ENCODE measurements at places on chromosomes 2 and 18.
A peak's percentile ranks its signal among the peaks of the same experiment; 100 is the strongest.

GRCh38 chr2:189076120-189076519 is 101.9 kb downstream of the COL3A1 start:
- DNase-seq, result no peak

GRCh38 chr2:15187702-15188101 is 373.4 kb downstream of the NBAS start:
- DNase-seq, result no peak

DNA sequence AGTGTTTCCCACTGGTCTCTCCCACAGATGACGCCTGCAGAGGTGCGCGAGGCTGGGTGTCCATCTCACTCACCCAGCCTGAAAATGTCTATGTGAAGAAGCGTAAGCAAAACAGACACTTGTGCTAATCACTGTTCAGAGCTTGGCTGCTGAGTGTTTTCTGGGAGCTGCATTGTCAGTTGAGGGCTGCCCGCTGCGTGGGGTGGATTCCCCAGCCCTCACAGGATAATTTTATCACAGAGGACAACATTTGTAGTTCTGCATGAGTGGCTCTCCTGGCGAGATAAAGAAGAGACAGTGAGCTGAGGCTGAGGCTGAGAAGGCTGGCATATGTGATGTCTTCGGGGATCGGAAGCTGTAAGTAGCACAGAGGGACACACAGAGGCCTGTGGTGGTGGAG is 16.2 kb upstream of the CAPN13 start:
- no peak for DNase-seq

DNA sequence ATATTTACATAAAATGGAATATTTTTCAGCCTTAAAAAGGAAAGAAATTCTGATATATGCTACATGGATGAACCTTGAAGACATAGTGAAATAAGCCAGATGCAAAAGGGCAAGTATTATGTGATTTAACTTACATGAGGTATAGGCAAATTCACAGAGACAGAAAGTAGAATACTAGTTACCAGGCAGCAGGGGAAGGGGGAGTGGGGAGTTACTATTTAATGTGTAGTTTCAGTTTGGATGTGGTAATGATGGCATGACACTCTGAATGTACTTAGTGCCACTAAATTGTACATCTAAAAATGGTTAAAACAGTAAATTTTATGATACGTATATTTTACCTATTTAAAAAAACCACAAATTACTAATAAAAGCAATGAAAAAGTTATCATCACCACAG is 12.1 kb downstream of the METTL4 start:
- no peak for DNase-seq

DNA sequence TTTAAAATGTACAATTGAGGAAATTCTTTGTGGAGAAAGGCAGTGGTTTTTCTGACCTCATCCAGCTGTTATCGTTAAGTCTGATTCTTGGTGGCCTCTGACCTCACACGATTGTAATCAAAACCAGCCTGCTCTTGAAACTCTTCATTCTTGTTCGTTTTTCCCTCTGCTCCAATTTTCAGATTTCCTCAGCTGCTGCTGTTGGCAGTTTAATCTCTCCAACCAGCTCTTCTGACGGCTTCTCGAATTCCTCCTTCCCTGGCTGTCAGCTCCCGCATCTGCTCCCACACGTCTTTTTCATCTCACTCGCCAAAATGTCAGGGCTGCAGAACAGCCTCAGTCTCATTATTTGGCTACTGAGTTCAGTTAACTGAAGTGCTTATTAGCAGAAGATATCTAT is 136.1 kb downstream of the DCDC2C start:
- DNase-seq, result no peak

- no peak for DNase-seq
Observed at GRCh38 chr2:178208817-178209216, 14.5 kb downstream of the OSBPL6 start.

GRCh38 chr18:39523281-39523680 is 1957.7 kb upstream of the CELF4 start:
- DNase-seq, result no peak

GRCh38 chr2:219870041-219870440 is 242.6 kb downstream of the SLC4A3 start:
- DNase-seq, result no peak

- peak; percentile 17 for DNase-seq
Observed at GRCh38 chr18:8462651-8463185, 146.5 kb upstream of the RAB12 start.

- DNase-seq, result no peak
Observed at GRCh38 chr18:49650426-49650891, 88.6 kb downstream of the LIPG start.

DNA sequence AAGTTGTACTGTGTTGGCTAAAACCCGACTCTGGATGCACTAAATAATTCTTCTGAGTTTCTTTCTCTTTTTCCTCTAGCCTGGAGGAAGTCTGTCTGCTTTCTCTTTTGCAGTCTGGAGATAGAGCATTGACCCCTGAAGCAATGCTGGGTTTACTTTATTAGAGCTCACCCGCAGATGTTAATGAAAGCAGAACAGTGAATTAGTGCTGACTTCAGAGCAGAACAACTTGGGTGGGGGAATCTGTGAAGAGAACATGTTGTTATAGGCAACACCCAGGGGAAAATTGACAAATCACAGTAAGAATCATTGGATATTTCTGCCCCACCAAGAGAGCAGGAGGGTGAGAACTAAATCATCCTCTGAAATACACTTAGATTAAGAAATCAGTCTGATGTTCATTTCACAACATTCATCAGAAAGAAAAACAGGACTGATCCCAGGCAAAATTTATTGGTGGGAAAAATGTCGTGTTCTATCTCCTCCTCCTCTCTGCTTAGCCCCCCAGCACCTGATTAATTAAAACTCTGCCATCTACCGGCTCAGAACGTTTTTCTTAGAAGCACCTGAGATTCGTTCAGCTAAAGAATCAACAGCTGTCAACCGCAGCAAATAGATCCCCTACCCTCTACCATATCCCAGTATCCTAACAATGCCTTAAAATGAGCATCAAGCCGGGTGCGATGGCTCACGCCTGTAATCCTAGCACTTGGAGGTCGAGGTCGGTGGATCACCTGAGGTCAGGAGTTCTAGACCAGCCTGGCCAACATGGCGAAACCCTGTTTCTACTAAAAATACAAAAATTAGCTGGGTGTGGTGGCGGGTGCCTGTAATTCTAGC is 165.1 kb downstream of the FMNL2 start:
- DNase-seq, result no peak

DNA sequence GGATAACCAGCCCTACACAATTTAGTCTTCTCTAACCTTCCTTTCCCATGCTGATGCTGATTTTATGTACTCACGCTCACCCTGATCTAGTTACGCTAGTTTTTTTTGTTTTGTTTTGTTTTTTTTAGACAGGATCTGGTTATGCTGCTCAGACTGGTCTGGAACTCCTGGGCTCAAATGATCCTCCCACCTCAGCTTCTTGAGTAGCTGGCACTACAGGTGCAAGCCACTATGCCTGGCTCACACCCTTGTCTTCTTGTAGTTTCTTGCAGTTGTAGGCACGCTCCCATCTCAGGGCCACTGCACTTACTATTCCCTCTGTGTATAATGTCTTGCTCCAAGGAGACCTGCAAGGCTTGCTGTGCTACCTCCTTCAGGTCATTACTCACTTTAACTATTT is 6.2 kb downstream of the PELI1 start:
- no peak for DNase-seq
